Activated naive CD4-positive, alpha-beta T cell (primary cell): ENCODE measurements at places on chromosomes 7 and 10.

DNA sequence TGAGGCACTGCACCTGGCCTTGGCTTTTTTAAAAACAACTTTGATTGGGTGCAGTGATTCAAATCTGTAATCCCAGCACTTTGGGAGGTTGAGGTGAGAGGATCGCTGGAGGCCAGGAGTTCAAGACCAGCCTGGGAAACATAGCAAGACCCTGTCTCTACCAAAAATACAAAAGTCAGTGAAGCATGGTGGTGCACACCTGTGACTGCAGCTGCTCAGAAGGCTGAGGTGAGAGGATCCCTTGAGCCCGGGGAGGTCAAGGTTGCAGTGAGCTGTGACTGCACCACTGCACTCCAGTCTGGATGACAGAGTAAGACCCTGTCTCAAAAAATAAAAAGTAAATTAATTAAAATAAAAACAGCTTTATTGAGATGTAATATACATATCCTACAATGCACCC, 84.9 kb downstream of the NPTX2 start:
- no peak for DNase-seq

GRCh38 chr10:132891368-132891767, 51.0 kb downstream of the CFAP46 start:
- DNase-seq, result no peak

GRCh38 chr7:117132321-117133120, 179.2 kb downstream of the ST7 start:
- DNase-seq, result no peak

GRCh38 chr10:30980951-30981616, 50.6 kb downstream of the ZNF438 start:
- no peak for DNase-seq

DNA sequence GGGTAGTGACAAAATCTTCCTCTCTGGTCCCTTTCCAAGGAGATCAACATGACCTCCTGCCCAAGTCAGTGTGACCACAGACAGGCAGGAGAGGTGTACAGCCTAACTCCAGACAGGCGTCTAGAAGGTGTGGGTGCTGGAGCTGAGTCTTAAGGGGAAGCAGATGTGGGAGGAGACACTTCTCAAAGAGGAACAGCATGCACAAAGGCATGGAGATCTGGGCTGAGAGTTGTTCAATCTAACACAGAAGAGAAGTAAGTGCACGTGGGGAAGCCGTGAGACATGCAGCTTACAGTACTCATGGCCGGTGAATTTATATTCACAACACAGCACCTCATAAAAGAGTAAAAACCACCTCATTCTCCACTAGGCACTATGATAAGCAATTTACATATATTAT, 23.8 kb upstream of the GSDME start:
- DNase-seq, result no peak

- DNase-seq, result no peak
These were observed 417.6 kb downstream of the GLRX3 start for GRCh38 chr10:130553826-130554225.

- no peak for DNase-seq
These were observed 17.4 kb downstream of the HBP1 start for GRCh38 chr7:107186240-107186639.

DNA sequence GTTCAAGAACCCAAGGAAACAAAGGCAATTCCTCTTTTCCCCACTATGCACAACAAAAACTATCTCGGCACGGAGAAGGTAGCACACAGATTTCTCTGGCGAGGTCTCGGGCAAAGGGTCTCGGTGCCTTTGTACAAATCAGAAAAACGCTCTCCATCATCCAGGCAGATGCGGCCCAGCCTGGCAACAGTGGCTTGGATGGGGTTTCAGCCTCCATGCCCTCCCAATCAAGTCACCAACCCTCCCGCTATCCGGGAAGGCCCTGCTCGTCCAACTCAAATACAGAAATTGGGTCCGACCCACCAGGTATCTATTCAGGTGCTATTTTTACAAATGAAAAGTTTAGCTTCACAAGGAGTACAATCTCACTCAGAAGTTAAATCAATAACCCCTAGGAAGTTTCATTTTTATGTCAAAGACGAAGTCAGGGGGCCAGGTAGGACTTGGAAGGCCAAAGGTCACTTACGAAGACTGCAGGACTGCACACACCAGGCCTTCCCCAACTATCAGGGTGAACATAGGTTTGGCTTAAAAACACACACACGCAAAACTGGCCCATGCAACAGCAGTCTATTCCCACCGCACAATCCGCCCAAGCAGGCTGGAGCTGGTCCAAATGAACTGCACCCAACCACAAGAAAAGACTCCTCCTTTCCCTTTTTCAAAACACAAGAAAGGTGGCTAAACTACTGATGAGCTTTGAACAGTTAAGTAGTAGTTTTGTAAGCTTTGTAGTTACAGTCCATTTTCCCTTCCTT, 43.0 kb downstream of the GNA12 start:
- DNase-seq, result no peak

DNA sequence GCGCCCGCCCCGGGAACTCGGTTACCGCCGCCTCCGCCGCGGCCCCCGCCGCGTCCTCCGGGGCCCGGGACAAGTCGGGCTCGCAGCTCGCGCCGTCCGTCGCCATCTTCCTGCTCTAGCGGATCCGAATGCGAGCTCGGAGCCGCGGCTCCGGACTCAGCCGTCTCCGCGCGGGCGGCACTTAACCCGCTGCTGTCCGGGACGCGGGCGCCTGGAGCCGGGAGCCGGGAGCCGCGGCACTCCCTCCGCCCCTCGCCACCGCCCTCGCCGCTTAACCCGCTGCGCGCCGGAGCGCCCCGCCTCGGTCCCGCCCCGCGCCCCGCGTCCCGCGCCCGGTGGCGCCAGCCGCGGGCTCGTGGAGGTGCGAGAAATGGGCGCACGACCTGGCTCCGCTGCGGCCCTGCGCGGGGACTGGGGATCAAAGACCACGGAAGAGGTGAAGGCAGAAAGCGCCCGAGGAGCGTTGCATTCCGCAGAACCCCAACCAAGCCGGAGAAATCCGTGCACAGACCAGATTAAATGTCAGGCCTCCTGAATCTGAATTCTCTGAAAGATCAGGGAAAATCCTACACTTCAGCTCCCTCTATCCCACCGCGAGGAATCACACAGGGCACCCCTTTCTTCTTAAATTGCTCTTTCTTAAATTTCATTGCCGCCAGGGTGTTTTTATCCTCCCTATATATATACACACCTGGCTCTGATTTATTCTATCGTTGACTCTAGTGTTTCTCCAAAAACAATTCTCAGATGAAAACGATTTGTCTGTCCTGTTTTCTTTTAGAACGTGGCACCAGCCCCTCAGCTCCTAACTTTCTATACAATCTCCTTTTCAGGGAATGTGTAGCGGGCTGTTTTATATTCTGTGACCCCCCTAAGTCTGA, at the start of gene CTTNBP2:
Gene CTTNBP2, minus strand, starts transcription at position 132 of the 881 bp plus-strand sequence. Its CDS starts 26 bp downstream, at position 106.
- no peak for DNase-seq

GRCh38 chr10:100661520-100661919, 83.9 kb upstream of the PAX2 start:
- no peak for DNase-seq

DNA sequence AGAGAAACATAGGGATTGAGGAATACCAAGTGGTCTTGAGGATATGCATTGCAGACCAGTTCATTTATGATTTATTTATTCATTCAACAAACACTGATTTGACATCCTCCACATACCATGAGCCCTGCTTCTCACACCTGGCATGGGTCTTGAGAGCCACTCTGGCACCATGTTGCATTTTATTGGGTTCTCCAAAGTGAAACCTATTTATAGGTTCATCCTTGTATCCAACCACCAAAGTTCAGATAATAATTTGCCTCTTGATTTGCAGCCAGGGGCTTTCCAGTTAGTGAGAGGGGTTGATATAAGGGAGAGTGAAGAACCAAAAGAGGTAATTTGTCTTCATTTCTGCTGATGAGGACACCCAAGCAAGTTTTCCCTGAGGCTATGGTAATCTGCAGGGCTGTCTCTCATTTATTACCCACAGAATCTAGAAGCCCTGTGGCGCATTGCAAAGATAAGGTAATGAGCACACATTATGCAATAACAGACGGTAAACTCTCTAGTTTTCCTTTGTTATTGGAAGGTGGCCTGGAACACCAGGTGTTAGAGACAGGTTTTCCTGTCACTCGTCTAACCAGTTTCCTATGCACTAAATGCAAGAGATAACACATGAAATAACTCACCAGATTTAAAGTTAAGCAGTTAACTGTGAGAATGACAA, 28.8 kb upstream of the ICA1 start:
- DNase-seq, result no peak

- DNase-seq, result no peak
These were observed 1.8 kb downstream of the CHRM2 start for GRCh38 chr7:136869991-136870865.

DNA sequence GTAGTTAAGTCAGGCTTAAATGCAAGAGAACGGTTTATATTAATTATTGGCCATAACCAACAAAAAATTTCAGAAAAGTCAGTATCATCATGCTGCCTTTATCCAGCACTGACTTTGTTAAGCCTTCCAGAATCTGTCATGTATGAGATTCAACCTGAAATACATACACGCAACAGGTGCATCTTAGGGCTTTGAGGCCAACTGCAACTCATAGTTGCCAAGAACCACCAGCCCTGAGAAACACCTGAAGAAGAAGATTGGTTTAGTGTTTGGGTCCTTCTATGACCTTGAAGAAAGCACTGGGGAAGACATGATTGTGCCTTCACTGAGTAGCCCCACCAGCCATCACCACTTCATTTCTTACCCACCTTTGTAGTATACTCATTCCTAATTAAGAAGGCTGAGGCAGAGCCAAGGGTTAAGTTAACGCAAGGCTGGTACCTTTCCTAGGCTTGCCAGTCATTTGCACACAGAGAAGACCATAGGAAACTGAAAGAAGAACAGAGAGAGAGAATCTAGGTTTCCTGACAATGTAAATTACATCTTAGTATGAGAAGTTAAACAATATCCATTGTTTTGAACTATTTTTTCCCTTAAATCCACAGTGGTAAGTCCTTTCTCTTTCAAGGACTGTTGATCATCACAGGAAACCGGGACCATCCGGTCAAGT, 200.1 kb upstream of the PRKCQ start:
- DNase-seq, result no peak

DNA sequence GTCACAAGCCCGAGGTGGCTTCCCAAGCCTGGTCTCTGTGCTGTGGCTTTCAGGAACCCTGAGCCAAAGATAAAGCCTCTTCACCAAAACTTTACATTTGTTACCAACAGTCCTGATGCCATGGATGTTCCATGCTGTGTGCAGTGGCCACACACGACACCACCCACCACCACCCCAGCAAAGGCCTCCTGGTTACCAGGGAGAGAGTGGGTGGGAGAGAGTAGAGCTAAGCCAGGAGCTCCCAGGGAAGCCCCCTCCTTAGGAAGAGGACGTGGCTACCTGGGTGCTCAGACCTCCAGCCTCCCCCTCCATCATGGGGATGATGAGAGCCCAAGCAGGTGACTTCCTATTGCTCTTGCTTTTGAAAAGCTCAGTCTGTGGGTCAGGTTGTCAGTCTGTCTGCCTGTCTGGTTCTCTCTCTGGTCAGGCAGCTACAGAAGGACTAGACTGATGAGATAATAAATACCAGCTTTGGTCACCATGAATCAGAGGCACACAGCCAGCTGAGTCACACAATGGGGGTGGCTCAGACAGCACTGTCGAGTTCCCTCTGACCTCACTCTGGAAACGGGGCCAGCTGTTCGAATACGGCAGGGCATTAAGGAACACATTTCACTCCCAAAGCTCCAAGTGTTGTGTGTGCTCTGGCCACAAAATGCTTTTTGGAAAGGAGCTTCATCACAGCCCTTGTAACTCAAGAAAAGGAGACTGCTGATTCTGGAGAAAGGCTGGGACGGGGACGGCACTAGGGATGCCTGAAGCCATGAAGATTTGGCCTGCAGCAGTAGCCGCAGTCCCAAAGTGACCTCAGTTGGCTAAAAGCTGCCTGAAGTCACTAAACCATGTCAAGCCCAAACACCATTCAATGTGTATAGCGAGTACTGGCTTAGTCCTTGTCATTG, 166.0 kb downstream of the FANK1 start:
- no peak for DNase-seq

- peak; percentile 16 for DNase-seq
These were observed 29.8 kb downstream of the C10orf67 start for GRCh38 chr10:23314835-23315239.

DNA sequence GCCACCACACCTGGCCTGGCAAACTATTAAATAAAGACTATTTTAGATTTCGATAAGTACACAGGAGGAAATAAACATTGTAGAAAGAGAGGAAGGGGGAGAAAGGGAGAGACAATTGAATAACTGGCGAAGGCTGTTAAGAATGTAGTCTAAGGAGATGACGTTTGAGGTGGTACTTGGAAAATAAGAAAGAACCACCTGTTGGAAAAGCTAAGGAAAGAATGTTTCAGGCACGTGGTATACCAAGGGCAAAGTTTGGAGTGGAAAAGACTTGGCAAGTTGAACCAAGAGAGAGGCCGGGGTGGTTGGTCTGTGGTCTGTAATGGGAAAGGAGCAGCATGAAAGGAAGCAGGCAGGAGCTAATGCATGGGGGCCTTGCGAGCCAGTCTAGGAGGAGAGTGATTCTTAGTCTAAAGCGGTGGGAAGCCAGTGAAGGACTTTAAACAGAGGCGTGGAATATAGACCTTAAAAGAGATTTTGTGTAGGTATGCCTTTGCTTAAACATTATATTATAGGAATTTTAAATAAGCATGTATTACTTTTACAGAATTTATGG, 9.4 kb downstream of the ING3 start:
- DNase-seq, result no peak

GRCh38 chr10:24449321-24449740, 240.4 kb downstream of the KIAA1217 start:
- DNase-seq, result no peak

DNA sequence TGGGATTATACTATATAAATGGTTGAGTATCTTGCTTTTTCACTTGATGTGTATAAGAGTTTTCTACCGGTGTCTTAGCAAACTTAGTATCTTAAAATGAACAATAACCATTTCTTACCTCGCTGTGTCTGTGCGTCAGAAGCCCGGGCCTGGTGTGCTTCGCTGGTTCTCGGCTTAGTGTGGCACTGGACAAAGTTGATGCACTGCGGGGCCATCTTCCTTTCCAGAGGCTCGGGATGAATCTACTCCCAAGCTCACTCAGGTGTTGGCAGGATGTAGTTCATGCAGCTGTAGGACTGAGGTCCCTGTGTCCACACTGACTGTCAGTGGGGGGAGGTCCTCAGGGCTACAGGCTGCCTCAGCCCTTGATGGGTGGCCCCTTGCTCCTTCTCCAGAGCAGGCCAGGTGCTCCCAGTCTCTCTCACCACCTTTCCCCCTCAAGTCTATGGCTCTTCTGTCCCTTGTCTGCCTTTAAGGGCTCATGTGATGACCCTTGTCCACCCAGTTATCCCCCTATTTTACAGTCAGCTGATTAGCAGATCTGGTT, 227.8 kb downstream of the GLRX3 start:
- no peak for DNase-seq
